ENCODE measurements at places on chromosomes 16 and 17. TPM values are rescaled to one million over a fixed set of nuclear protein-coding genes. Genes with fewer than 3 reads are reported as not detected.

GRCh38 chr17:39653662-39654331 is 11.4 kb upstream of the TCAP start:
- DNase-seq: no peak

- DNase-seq: no peak
These were observed 4.0 kb upstream of the FASN start for GRCh38 chr17:82101767-82102679.

Gene STAC2
- 3.0 TPM for polyA plus RNA-seq

Gene SBK1
- 15.1 TPM for polyA plus RNA-seq

Gene CSH2
- 0.17 TPM for polyA plus RNA-seq

GRCh38 chr17:49944273-49944870 is 24.6 kb upstream of the DLX4 start:
- no peak for DNase-seq

DNA sequence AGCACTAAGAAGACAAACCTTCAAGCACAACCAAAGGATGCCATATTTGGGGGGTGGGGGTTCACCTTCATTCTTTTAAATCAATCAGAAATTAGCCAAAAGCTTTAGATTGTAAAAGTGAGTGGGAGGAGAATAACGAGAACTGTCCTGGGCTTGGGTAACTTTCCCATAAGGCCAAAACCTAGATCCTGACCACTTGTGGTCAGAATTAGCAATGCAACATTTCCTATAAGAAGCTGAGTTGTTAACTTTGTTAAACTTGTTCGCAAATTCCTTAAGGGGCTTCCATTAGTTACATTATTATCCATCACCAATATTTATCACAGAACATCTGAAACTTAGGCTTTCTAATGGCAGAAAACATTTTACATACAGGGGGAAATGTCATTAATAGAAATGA is 25.1 kb downstream of the STAT5B start:
- DNase-seq: no peak

Gene CA4
- polyA plus RNA-seq: 31.1 TPM

- DNase-seq: no peak
These were observed 645.1 kb downstream of the KCNJ18 start for GRCh38 chr17:22337467-22337866.

DNA sequence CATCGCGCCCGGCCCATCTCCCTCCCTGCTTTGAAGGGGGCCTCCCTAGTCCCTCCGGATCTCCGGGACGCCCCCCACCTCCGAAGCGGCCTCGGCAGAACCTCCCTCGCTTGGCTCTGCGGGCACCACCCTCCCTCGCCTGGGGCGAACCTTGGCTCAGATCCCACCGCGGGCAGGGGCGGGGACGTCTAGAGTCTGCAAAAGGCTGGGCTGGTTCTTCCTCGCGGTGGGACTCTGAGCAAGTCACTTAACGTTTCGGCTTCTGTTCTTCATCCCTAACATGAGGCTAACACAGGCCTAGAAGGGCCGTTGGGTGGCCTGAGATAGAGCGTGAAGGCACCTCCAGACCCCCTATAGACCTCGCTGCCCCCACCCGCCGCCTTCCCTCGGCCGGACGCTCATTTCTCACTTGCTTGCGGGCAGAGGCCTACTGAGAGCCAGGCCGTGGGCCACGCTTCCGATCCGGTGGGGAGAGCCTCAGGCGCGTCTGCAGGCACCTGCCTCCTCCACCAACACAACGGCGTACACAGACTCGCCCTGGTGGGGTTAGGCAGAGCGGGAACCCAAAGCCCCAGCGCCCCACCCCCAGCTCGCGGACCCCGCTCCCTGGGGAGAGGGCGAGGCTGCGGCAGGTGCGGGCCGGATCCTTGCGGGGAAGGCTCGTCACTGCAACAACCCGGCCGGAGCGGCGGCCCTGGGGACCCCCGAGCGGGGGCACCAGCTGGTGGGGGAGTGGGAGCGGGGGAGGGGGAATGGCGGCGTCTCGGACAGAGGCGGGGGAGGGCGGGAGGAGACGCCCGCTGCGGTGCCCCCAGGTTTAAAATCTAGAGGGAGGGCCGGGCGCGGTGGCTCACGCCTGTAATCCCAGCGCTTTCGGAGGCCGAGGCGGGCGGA is 5.4 kb downstream of the MYO1C start:
- no peak for DNase-seq

DNA sequence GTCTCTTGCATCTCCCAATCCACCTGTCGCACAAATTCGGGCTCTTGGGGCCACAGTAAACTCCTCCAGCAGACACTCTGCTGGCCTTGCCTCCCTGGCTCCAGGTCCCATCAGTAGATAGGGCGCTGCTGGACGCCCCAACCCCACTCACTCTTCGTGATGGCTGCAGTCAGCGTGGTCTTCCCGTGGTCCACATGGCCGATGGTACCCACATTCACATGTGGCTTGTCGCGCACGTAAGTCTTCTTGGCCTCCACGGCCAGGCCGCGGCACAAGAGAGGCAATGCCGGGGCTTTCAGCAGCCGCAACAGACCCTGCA is 428 bp downstream of the TUFM start:
- DNase-seq: no peak

Gene LDHD
- 1.0 TPM for polyA plus RNA-seq

Gene ALOX15
- 0.58 TPM for polyA plus RNA-seq

Gene RHBDF1
- 42.0 TPM for polyA plus RNA-seq

DNA sequence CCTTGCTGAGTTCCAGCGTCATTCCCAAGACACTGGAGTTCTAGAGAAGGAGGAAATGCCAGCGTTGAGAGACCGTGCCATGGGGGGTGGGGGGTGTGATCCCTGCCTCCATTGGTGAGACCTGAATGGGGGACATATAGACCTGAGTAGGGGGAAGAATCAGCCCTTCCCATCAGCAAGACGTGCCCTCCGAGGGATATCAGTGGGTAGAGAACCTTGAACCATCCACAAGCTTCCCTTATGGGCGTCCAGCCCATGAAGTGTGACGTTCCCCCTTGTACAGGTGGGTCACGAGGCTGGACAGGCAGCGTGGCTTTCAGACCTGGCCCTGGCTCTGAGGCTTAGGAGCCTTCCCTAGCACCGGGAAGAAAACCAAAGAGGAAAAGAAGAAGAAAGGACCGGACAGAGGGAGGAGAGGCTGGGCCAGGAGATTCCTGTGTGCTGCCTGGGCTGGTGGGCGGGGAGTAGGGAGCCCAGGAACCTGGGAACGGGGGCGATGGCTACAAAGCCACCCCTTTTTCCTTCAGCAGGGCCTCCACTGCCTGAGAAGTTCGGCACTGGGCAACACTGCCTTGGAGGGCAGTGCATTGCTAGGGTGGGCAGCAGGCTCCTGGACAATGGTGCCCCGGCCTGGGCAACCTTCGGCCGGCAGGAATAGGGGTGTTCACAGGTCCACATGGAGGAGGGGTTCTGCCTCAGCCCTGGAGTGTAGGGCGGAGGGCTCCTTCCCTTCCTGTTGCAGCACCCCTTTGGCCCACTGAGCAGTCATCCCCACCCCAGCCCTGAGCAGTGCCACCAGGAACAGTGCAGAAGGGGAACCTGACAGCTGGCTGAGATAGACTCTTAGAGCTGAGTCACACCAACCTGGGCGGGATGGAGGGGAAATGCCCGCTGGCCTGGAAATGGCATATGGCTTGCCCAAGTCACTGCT is 7.2 kb downstream of the RAB11FIP4 start:
- no peak for DNase-seq

- DNase-seq: no peak
These were observed 127.0 kb upstream of the HAS3 start for GRCh38 chr16:68978303-68978954.

Gene FOXO3B
- 5.2 TPM for polyA plus RNA-seq

Gene RCVRN
- 0.49 TPM for polyA plus RNA-seq

GRCh38 chr16:74778646-74779045 is 4.0 kb upstream of the FA2H start:
- DNase-seq: no peak

Gene TNK1
- polyA plus RNA-seq: 5.3 TPM

Gene VTN
- polyA plus RNA-seq: 13.1 TPM

GRCh38 chr16:31477220-31478216 is 5.4 kb upstream of the SLC5A2 start:
- DNase-seq: no peak

Gene CDK5RAP3
- 154 TPM for polyA plus RNA-seq

Gene TIGD7
- polyA plus RNA-seq: 13.8 TPM

DNA sequence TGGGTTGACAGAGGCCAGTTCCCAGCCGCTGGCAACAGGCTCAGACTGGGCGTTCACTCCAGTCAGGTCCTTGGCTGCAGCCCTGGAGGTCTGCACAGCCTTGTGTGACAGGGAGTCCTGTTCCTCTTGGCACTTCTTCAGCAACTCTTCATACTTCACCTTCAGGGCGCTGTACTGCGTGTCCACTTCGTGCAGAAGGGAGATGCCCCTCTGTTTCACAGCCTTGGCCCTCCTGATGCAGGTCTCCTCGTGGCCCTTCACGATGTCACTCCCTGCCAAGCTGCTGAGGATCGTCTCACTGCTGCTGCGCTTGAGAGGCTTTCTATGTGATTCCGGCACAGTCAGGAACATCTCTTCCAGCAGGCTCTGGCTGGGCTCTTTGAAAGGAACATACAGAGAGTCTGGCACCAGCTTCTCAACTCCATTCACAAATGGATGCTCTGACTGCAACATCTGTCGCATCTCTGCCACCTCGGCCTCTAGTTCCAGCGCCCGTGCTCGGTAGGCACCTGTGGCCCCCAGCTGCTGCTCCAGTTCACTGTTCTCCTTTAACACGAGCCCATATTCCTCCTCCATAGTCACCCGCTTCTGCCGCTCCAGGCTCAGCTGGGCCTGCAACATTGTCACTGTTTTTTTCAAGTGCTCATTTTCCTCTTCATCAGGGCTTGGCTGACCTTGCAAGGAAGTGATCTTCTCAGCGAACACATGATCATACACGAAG is 27.2 kb downstream of the CDR2 start:
- DNase-seq: no peak

Measured in left renal pelvis (tissue), 4 donors.